ENCODE measurements at places on chromosomes 12 and 14. TPM values are rescaled to one million over a fixed set of nuclear protein-coding genes. Genes with fewer than 3 reads are reported as not detected.

Gene CIROP
- 0.07 TPM for polyA plus RNA-seq

- peak; percentile 84 for DNase-seq
Measured at GRCh38 chr12:63917864-63918799, 73.6 kb downstream of the SRGAP1 start.

DNA sequence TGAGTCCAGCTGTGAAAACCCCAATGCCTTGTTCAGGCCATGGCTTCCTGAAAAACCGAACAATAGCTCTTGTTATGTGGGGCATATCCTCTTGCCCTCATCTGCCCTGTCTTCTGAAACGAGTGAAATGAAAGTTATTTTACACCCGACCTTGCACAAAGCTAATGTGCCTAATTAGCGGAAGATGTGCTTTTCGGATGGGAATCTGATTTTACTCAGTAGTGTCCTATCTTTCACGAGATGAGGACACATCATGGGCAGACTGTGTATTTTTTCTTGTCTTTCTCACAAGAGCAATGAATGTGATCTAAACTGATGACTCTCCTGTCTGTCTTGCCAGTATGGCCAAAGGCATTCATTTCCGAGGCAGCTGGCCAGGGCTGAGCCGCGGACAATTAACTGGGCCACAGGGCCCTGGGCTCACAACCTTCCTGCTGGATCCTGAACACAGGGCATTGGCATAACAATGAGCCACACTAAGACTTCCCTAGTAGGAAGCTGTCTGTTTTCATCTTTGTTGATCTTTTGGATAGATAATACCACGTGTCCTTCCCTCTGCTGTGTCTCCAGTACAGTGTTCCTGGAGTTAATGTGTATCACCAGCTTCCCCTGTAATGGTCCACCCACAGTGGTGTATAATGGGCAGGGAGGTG is 86.0 kb upstream of the HIF1A start:
- no peak for DNase-seq

DNA sequence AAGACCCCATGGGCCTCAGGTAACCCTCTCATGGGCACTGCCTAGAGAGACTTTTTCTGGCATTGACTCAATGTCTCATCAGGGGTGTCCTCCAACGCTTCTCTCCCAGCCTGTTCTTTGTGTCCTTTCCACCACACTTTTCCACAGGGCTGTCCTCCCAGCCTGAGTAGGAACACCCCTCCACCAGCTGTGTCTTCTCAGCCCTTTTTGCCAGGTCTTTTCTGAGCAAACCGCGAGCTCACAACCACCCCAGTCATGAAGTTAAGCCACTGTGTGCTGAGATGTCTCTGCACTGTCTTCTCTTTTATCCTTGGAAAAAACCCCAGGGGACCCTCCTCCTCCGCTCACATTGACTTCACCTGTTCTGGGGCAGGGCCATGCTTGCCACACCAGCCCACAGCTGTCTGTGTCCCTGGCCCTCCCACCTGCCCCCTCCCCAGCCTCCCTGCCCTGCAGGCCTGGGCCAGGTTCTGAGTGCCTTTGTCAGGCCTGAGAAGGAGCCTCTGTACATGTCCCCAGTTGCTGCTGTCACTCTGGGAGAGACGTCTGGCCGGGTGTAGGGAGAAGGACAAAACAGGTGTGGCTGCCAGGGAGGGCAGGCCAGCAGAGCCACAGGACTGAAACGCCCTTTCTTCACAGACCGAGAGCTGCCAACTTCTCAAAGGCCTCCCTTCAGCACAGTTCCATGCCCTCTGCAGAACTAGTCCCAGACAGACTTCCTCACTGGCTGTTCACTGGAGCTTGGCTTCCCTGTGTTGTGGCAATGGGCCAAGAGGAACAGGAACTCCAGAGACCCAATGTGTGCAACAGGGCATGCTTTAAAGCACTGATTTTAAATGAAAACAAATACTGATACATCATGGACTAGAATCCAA is 50.5 kb upstream of the PNMA1 start:
- DNase-seq, result no peak

- DNase-seq, result no peak
Measured at GRCh38 chr12:104050436-104050835, 449 bp upstream of the GLT8D2 start.

DNA sequence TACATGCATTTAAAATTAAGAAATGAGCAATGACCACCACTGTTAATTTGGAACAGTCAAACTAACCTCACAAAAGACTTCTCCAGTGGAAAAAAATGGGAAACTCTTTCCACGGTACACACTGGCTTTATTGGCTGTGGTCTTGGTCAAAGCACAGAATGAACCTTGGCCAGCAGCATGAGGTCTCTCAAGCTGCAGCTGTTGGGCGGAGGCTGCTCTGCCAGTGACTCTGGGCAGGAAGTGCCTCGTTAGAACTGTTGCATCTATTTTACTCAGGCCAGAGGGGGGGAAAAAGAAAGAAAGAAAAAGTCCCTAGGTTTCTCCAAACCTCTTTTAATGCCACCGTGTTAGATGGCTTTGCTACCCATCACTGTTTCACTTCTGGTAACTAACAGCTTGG is 279.8 kb upstream of the DIO2 start:
- no peak for DNase-seq

- no peak for DNase-seq
Measured at GRCh38 chr14:34965912-34966311, 16.9 kb upstream of the SRP54 start.

- no peak for DNase-seq
Measured at GRCh38 chr12:69466867-69467266, 3.3 kb upstream of the FRS2 start.
